ENCODE measurements at places on chromosomes 5 and 9.

GRCh38 chr9:120905315-120906164, 21.1 kb downstream of the TRAF1 start:
- no peak for DNase-seq

- DNase-seq = no peak
Observed at GRCh38 chr9:79021084-79021483, 550.7 kb upstream of the TLE4 start.

DNA sequence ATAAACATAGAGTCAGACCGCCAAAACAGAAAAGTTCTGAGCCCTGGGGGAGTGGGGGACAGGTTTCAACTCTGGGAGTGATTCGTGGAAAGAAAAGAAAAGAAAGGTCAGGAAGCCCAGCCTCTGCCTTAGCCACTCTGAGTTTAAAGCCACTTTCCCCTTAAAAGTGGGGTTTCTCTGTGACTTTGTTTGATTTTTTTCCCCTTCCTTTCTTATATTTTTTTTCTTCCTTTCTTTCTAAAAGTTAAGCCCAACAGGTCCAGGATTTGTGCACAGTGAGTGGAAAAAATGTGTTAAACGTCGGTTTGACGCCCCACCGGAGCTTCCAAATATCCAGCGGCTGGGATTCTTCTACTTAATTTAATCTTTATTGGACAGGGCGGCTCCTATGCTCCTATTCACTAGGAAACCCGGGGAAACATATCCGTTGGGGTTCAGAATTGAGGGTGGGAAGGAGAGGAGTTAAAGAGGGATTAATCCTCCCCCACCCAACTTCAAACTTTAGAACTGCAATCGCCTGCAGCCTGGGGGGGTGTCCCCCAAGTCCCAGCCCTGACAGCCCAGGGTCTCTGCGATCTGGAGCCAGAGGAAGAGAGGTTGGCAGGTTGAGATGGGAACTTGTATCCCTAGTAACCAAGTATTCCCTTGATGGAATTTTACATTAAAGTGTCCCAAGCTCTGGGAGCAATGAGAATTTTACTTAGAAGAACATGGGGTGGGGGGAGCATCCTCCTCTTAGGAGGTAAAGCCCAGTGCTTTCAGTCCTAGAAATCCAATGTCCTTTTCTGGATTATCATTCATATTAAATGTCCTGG, 6.3 kb downstream of the NR2F1-AS1 start:
- no peak for DNase-seq

DNA sequence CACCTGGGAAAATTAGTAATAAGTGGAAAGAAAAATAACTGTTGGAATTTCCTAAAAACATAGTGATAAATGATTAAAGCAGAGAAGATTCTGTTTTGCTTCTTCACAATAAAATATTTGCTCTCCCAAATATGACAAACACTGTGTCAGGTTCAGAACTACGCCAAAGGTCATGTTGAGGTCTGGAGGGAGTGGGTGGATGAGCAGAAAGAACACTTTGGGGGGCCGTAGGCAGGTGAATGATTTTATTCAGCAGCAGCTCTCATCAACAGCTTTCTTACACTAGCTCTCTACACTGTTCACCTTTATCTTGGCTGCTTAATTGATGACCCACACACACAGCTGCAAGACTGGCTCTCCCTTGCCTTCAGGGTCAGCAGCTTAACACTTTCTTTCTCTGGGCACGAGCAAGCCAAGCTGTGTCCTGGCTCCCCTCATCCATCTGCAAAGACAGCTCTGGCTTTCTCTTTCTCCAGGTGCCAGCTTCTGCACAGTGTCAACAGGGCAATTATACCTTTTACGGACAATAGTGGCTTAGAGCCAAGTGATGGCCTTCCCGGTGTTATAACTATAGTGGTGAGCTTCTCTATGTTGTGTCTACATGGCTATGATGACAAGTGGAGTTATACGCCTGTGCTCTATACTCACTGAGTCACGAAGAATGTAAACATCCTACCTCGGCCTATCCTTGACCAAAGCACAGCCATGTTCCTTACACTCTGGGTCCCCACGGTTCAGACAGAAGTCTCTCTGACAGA, 18.9 kb upstream of the GPX8 start:
- DNase-seq = peak; percentile 32

DNA sequence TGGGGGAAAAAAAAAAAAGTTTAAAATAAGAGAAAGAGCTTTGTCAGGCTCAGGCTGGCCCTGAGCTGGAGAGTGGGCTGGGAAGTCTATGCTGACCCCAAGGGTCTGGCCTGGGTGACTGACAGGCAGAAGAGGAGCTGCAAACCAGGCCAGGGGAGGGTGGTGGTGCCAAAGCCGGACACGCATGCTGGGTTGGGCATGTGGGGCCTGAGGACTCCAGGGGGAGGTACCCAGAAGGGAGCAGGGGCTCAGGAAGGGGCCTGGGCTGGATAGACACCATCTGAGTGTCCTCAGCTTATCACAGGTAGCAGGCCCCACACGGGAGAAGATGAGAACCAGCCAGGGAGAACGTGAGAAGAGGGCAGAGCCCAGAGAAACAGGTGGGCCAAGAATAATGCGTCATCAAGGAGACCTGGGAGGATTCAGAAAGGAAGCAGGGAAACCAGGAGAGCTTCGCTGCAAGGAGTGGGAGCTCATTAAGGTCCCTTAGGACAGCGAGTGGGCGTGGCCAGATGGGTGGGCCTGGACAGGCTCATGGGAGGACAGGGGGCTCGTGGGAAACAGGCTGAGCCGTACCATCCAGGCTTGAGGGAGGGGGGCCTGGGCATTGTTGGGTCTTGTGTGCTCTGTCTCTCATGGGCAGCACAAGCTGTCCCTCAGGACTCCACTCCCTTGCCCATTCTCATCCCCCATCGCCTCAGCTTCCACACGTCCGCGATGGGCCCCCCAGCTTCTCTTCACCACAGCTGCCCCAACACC, 16.0 kb downstream of the TMOD1 start:
- DNase-seq = no peak

DNA sequence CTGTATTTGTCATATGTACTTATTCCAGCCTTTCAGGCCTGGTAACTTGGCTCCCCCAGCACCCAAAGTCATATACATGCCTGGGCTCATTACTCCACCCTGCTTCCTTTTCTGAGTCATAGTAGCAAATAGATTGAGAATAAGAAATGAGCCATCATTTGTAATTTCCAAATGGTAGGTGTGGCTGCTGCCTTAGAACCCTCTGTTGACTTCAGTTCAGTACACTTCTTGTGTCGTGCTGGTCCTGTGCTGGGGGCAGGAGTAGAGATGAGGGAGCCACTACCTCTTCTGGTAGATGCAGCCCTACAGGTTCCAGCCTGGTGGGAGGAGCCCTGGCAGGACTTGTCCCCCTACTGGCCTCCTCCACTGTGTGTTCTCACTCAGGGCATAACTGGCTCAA, 11.1 kb downstream of the GM2A start:
- DNase-seq = no peak

- no peak for DNase-seq
Observed at GRCh38 chr5:179415291-179416060, 70.2 kb upstream of the ADAMTS2 start.

GRCh38 chr9:112091810-112092209, 83.3 kb downstream of the SUSD1 start:
- peak; percentile 32 for DNase-seq

DNA sequence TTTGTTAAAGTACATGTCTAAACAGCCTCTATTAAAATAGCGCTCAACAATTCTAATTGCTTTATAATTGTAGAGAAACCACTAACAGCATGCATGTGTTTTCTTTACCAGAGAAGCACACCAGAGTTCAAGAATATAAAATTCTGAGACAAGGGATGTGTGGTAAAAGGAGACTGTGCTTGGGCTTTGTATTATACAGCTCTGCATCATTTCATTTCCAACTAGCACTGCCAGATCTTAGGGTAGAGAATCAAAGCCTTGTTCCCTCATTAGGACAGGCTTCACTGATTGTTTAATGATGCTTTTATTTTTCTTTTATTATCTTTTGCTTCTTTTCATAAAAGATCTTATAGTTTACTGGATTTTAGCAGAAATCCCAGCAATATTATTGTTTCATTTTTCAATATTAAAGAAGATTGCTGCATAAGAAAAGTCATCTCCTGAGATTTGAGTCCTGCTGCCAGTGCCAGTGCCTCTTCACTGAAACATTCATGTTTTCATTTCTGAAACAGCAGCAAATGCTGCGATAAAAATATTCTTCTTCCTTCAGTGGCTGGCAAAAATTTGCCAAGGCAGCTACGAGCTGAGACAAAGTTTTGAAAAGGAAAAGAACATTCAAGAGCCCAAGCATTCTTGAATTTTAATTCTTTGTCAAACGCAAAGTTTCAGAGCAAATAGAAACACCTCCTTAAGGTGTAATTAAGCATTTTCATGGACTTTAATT, 491.0 kb upstream of the PIK3R1 start:
- no peak for DNase-seq

- peak; percentile 80 for DNase-seq
Observed at GRCh38 chr9:14320271-14321181, 6.6 kb upstream of the NFIB start.

DNA sequence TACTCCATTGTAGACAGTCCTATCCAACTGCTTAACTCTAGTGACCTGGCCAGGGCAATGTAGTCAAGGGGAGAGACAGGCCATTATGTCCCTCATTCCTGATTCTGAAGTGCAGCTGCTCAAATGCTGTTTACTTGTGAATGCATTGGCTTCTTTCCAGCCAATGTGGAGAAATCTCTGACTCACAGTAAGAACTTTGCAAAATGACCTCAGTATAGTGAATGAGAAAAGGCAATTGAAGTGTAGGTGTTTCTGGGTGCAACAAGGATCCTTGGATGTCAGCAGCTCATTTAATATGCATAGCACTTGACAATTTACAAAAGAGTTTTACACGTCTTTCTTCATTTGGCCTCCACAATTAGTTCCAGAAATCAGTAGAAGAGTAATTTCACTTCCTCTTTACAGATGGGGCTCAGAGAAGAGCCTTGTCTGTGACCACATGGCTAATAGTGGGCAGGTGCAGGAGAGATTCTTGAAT, 367.2 kb downstream of the OSTF1 start:
- no peak for DNase-seq

GRCh38 chr9:108880738-108881316, 18.8 kb downstream of the ACTL7A start:
- DNase-seq = no peak

Data from stomach (tissue), 19 donors.